ENCODE measurements at places on chromosomes 1 and 21.
A peak's percentile ranks its signal among the peaks of the same experiment; 100 is the strongest.

- DNase-seq = peak; percentile 48
Measured at GRCh38 chr21:36113647-36114428, 21.0 kb upstream of the CBR3 start.

- no peak for DNase-seq
Measured at GRCh38 chr1:145714524-145715111, 4.7 kb upstream of the CD160 start.

GRCh38 chr1:212667223-212668139, 32.2 kb downstream of the BATF3 start:
- DNase-seq = no peak

- no peak for DNase-seq
Measured at GRCh38 chr1:159205225-159205624, 550 bp downstream of the ACKR1 start.

- DNase-seq = no peak
Measured at GRCh38 chr1:29756901-29757725, 520.8 kb downstream of the PTPRU start.

DNA sequence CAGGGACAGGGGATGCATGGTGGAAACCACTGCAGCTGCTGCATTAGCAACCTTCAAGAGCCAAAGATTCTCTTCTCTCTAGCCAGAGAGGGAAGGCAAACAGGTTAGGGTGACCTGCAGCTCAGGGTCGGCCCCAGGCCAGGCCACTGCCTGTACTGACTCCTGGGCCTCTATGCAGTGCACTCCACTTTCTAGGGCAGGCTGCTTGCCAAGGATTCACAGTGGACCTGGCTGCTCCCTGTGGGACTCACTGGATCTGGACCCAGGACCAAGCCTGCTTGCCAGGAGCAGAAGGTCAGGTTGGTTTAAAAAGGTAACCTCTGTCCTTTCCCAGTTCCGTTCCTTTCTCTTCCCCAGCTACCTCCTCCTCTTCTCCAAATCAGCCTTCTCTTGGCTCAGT, 52.4 kb downstream of the HIVEP3 start:
- DNase-seq = no peak

DNA sequence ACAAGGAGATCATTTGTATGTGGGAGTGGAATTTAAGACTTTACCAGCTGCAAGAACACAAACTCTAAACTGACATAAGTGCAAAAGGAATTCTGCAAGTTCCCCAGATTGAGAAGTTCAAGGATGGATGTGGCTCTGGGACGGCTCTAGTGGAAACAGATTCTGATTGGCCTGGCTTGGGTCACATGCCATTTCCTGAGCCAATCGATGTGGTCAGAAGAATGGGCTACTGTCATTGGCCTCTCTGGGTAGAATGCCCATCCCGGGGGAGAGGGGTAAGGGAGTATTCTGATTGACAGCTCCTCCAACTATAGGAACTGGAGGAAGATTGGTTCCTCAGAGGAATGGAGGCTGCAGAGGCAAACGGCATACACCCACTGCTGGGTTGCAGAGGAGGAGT, 6.0 kb upstream of the IFNLR1 start:
- no peak for DNase-seq

DNA sequence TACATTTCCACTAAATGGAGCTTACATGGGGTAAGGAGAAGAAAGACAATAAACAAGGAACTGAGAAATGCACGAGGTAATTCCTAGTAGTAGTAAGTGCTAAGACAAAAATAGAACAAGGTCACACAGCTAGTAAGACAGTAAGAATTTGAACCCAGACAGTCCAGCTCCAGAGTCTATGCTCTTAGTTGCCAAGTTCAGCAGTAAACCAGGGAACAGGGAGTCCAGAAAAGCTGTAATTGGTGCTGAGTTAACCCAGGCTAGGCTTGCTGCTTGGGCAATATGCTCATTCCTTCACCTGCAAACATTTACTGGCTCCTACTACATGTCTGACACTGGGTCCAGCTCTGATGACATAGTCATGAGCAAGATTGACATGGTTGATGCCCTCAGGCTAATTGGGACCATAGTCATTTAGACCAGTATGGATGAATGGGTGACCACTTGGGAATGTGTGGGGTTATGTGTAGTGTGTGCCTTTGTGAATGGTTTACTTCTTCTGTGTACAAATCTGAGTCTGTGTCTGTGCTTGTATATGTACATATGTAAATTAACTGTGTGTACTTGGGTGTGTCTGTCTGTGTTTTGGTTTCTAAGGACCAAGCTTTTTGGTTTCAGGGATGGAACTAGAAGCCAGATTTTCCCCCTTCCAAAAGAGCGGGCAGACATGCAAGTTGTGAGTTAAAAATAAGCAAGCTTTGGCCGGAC, 2.0 kb downstream of the GPX7 start:
- no peak for DNase-seq

GRCh38 chr21:44949779-44950198, 10.0 kb downstream of the SLX9 start:
- peak; percentile 86 for DNase-seq

- peak; percentile 22 for DNase-seq
Measured at GRCh38 chr1:166884040-166884642, 8.1 kb upstream of the TADA1 start.

DNA sequence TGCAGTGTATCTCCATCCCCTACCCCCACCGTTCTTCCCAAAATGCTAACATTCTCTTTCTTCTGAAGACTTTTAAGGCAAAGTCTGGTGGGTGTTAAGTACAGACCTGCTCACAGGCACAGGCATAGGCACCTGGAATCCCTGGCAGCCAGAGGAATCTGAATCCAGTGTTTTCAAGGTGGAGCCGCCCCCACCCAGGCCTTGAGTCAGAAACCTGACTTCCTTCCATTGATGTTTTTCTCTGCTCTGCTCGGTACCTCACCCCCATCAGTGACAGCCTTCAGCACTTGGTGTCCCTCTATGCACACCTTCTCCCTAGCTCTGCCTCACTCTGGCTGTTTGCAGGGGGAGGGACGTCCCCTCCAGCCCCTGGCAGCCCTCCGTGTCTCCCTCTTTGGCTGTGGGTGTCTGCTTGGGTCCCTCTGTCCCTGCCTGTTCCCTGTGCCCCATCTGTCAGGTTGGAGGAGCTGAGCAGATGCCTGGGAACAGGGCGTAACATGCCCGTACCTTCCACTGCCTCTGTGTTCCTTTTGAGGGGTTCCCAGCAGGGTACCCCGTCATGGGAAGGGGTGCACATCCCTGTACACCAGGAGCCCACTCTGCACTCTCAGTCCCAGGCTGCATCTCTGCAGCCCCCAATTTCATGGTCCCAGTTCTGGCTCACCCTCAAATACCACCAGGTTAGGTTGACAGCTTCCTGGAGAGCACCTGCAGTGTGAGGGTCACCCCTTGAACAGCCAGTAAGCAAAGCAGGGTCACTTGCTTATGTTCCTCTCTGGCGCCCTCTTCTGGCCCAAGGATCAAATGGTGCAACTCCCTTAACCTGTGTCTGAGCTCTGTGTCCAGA, 6.7 kb downstream of the NCDN start:
- DNase-seq = peak; percentile 82
